ENCODE measurements at places on chromosomes 16 and 17.

DNA sequence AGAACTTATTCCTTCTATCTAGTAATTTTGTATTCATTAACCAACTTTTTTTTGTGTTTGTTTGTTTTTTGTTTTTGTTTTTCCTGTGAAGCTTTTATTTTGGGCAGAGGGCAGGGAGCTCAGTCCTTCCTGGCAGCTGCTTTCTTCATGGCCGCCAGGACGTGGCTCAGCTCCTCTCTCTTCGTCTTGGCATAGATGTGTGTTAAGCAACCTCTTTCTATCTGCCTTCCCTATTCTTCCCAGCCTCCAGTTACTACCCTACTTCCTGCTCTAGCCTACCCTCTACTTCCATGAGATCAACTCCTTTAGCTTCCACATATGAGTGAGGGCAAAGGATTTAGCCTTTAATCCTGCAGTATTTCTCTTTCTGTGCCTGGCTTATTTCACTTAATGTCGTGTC is 8.2 kb upstream of the BRD7 start:
- H3K4me3 ChIP-seq: no peak overlapping the region
- H3K36me3 ChIP-seq: no peaks in the 10 kb centered on the region

GRCh38 chr17:44536090-44536953 is 21.0 kb upstream of the FZD2 start:
- no peak overlapping the region for H3K27ac ChIP-seq
- DNase-seq: no peak
- peaks cover 8% of the 10 kb centered on the region for H3K4me1 ChIP-seq
- no peak overlapping the region for H3K4me3 ChIP-seq
- H3K27me3 ChIP-seq: peaks cover 8% of the 10 kb centered on the region
- H3K36me3 ChIP-seq: no peaks in the 10 kb centered on the region

DNA sequence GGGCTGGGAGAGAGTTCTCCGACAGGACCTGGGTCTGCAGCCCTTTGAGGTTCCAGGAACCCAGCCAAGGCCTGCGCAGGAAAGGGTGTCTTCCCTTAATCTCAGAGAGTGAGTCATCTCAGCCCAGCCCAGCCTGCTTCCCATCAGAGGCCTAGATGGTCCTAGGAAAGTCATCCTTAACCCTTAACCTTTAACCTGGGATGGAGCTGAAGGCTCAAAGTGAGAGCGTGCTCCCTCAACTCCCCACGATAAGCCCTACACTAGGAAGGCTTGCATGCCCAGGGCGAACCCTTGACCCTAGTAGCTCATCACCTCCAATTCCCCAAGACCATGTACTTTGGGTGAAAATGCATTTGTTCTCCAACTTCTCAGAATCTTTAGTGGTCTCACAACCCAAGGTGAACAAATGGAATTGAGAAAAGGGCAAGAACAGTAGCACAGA is 4.8 kb upstream of the ATXN7L3 start:
- no peak for DNase-seq
- peaks cover 39% of the 10 kb centered on the region for H3K4me1 ChIP-seq
- H3K27me3 ChIP-seq: no peaks in the 10 kb centered on the region
- peak overlapping the region; percentile 66 for H3K27ac ChIP-seq
- H3K4me3 ChIP-seq: no peak overlapping the region

DNA sequence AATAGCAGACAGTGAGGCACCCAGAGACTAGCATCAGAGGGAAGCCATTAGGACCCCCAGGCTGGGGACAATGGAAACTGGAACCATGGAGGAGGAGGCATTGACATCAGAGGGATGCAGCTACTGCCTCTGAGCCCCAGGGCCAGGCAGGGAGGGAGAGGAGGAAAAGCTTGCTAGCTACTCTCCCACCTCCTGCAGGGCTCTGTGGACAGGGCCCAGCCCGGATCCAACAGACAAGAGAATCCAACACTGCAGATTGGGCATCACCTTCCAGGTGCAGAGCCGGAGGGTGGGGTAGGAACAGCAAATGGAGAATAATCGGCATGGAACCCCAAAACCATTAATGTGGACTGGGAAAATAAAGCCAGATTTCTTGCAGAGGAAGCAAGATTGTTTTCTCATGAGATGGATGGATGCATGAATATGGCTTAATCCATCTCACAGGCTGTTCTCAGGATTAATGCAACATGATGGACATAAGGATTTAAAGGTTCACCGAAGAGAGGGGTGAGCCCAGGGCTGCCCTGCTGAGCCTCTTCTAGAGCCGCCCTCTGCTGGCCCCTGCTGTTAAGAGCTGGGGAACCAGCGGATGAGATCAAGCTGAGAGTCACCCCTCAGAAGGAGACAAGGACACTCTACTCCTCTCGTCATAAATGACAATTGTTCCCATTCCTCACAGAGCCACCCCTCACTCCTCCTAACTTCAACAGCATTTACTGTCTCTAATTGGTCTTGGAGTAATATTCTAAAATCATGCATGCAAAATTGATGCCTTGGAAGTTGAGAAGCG is 48.8 kb downstream of the DNAH3 start:
- no peaks in the 10 kb centered on the region for H3K4me1 ChIP-seq
- H3K36me3 ChIP-seq: no peaks in the 10 kb centered on the region
- no peak overlapping the region for H3K4me3 ChIP-seq
- DNase-seq: peak; percentile 24

DNA sequence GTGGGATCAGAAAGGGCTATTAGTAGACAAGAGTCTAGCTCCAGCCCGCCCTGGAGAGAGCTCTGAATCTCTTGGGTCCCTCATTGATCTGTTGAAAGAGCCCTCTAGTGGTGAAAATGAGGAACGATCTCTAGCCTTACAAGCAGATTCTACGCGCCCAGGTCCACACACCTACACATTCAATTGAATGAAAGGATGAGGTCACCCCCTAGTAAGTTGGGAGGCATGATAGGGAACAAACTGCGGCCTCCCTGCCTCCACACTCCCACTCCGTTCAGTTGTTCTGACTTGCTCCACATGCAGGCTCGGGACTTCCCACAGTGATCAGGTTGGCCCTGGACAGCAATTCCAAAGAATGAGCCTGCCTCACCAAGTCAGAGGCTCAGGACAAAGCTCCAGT is 2.9 kb upstream of the CACNG3 start:
- no peak overlapping the region for H3K4me3 ChIP-seq
- peaks cover 10% of the 10 kb centered on the region for H3K4me1 ChIP-seq
- no peak overlapping the region for H3K27ac ChIP-seq

DNA sequence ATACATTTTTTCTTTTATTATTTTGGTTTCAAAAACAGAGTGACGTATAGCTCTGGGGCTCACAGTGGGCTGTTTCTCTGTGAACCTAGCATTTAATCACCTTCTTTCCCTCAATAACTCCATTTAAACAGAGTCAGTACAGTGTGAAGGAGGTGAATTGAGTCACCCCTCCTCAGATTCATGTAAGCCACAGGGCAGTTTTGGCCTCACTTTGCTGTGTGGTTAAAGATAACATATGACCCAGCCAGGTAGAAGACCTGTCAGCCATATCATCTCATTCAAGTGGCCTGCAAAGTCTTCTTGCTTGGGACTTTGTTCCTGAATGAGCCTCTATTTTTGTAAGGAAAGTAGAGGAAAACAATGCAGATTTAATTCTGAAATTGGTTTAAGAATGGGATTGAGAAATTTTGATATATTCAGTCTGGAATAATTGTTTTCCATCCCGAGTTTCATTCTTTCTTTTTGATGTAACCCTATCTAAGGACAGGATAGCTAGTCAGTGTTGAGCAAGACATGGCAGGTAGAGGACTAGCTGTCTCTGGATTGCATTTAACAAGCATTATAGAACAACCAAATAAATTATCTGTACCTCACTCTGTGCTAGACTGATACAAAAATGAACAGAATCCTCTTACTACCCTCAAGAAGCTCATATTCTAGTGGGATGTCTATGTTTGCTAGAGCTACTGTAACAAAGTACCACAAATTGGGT is 13.1 kb downstream of the MAP2K6 start:
- peaks cover 48% of the 10 kb centered on the region for H3K4me1 ChIP-seq
- H3K4me3 ChIP-seq: no peak overlapping the region
- H3K27me3 ChIP-seq: no peaks in the 10 kb centered on the region
- no peak for DNase-seq
- peaks cover 1% of the 10 kb centered on the region for H3K36me3 ChIP-seq

- peaks cover 14% of the 10 kb centered on the region for H3K27me3 ChIP-seq
- H3K4me3 ChIP-seq: no peak overlapping the region
- peaks cover 2% of the 10 kb centered on the region for H3K4me1 ChIP-seq
- no peak for DNase-seq
- no peak overlapping the region for H3K27ac ChIP-seq
Measured at GRCh38 chr17:50765454-50766221, 1.7 kb downstream of the ANKRD40CL start.

GRCh38 chr17:51734462-51734861 is 424.1 kb downstream of the CA10 start:
- no peaks in the 10 kb centered on the region for H3K4me1 ChIP-seq
- peaks cover 9% of the 10 kb centered on the region for H3K27me3 ChIP-seq

DNA sequence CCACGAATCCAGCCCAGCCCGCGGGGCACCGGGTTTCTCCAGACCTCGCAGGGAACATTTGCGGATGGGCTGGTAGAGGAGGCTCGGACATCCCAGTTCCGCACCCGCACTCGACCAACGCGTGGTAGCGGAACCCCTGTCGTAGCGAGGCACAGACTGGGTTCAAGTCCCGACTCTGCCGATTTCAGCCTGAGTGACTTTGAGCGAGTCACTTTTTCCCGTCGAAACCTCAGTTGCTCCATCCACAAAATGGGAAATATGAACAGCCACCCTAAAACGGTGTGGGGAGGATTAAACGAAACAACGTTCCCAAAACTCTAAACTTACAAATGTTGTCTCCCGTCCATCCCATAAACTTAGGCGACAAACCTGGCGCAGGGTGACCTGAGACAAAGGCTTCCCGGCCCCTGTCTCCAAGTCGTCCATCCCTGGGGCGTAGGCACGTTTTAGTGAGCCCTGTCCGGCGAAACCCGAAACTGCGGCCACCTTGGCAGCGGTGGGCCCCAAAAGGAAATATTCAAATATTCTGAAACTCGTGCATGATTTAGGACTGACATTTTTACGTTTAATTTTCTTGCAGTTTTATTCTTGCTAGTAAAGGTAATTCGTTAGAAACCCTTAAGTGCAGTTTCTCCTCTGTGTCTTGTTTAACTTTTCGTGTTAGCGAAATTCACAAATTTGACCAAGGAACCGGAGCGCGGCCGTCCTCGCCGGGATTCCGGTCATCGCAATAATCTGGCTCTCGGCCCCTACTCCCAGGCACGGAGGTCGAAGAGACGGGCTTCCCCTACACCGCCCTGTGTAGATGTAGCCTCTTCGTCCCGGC is 1.9 kb upstream of the MLLT6 start:
- no peaks in the 10 kb centered on the region for H3K27me3 ChIP-seq
- peak; percentile 53 for DNase-seq
- H3K4me3 ChIP-seq: peak overlapping the region; percentile 100
- peaks cover 44% of the 10 kb centered on the region for H3K4me1 ChIP-seq
- peaks cover 43% of the 10 kb centered on the region for H3K36me3 ChIP-seq

DNA sequence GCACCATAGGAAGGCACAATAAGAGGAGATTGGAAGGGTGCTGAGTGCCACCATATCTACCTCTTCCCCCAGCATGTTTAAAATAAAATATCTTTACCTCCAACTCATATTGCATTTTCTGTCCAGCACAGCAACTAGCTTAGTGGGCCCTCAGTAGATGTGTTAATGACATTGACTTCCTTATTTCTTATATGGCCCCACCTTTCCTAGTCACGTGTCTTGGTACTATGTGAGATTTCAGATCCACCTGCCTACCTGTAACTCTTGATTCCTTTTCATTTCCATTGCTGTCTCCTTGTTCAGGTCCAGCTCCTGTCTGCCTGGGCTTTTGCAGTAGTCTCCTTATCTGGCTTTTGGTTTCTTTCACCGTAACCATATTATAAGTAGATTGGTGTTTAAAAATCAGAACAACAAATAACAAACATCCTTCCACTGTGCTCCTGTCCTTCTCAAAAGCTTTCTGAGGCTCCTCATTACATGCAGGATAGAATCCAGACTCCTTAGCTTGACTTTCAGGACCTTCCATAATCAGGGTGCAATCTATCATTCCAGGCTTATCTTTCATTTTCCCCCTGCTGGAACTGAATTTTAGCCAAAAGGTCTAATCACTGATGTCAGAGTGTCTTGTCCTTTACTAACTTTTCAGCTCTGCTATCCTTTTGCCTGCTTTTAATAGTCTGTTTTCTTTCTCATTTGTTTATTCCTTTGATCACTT is 71.3 kb downstream of the FTO start:
- H3K4me1 ChIP-seq: peaks cover 19% of the 10 kb centered on the region
- no peak for DNase-seq
- no peak overlapping the region for H3K4me3 ChIP-seq
- H3K27ac ChIP-seq: no peak overlapping the region
- no peaks in the 10 kb centered on the region for H3K36me3 ChIP-seq
- H3K27me3 ChIP-seq: no peaks in the 10 kb centered on the region

- H3K4me3 ChIP-seq: no peak overlapping the region
- DNase-seq: no peak
- no peak overlapping the region for H3K27ac ChIP-seq
- no peaks in the 10 kb centered on the region for H3K36me3 ChIP-seq
Measured at GRCh38 chr17:56009795-56010651, 143.3 kb upstream of the ANKFN1 start.

DNA sequence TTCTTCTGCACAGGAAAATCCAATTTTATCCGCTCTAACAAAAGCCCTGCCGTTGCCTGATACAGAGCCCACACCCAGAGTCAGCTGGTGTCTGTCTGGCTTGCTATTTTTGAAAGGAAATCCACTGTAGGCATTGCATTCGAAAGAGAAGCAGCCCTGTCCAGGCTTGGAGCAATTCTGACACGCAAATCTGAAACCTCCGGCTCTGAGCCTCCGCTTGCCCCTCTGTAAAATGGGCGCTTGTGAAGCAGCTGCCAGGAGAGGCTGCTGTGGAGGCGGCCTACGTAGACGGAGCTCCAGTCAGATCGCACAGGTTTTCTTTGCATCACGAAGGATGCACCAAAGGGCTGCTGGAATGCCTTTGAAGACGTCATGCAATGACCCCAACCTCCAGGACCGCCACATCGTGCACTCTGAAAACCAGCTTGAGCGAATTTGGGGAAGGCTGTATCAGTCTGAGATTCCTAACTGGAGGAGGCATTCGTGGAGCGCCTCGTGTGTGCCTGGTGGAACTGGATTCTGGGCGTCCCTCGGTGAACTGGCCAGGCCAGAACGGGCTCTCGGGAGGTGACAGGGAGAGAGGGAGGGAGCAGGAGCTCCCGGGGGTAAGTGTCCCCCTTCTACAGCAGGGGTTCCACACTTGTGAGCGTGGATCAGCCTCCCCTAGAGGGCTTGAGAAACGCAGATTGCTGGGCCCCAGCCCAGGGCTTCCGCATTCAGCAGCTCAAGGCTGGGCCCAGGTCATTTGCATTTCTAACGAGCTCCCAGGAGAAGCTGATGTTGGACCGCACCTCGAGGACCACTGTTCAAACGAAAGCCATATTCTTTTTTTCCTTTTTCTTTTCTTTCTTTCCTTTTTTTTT is 215.5 kb downstream of the MRTFB start:
- peak overlapping the region; percentile 23 for H3K27ac ChIP-seq
- H3K27me3 ChIP-seq: no peaks in the 10 kb centered on the region
- H3K4me3 ChIP-seq: peak overlapping the region; percentile 85
- peaks cover 3% of the 10 kb centered on the region for H3K36me3 ChIP-seq
- DNase-seq: peak; percentile 52
- peaks cover 13% of the 10 kb centered on the region for H3K4me1 ChIP-seq

- peaks cover 31% of the 10 kb centered on the region for H3K4me1 ChIP-seq
- H3K36me3 ChIP-seq: peaks cover 3% of the 10 kb centered on the region
- H3K4me3 ChIP-seq: no peak overlapping the region
- no peak for DNase-seq
- H3K27me3 ChIP-seq: no peaks in the 10 kb centered on the region
Measured at GRCh38 chr17:27634776-27635175, 3.8 kb downstream of the LGALS9 start.

Data from activated CD4-positive, alpha-beta memory T cell treated with anti-CD3 and anti-CD28 coated beads for 36 hours (primary cell).